ENCODE measurements at places on chromosomes 1 and 21. TPM values are rescaled to one million over a fixed set of nuclear protein-coding genes. Genes with fewer than 3 reads are reported as not detected.

Gene KIF14
- 3.8 TPM for total RNA-seq

Gene MRPS15
- total RNA-seq: 20.7 TPM

Gene PBXIP1
- total RNA-seq: 20.0 TPM

Gene RPTN
- total RNA-seq: not detected

Gene FHAD1
- 0.94 TPM for total RNA-seq

Gene FCRL5
- total RNA-seq: not detected

Gene A3GALT2
- total RNA-seq: not detected

Gene PTPRU
- total RNA-seq: 39.4 TPM

Gene GBP6
- 0.31 TPM for total RNA-seq

Gene LCE6A
- not detected for total RNA-seq

Gene PYGO2
- total RNA-seq: 15.0 TPM

Gene GPR25
- total RNA-seq: not detected

Gene TNFSF4
- 1.9 TPM for total RNA-seq

Gene CYP4Z1
- total RNA-seq: 0.63 TPM

Gene SELL
- total RNA-seq: 0.31 TPM

Gene SPRR5
- not detected for total RNA-seq

Gene ITLN2
- total RNA-seq: not detected

Gene AURKAIP1
- 27.2 TPM for total RNA-seq

Gene KRTAP12-2
- total RNA-seq: not detected

Gene SPRR3
- total RNA-seq: not detected

Gene C1orf185
- not detected for total RNA-seq

Gene IGFN1
- not detected for total RNA-seq

Gene AMIGO1
- 13.1 TPM for total RNA-seq

Gene MX1
- total RNA-seq: 6.6 TPM

Gene ATP6V1G3
- not detected for total RNA-seq

Gene SLC5A9
- not detected for total RNA-seq

Gene SMIM1
- 2.5 TPM for total RNA-seq

Gene GPR161
- total RNA-seq: 117 TPM

Gene PDZK1IP1
- not detected for total RNA-seq

Gene KCNT2
- 49.8 TPM for total RNA-seq

Gene CGN
- total RNA-seq: 5.0 TPM

Gene LINGO4
- not detected for total RNA-seq

Gene HAPLN2
- 1.3 TPM for total RNA-seq

Gene CLCN6
- total RNA-seq: 29.7 TPM

Gene WDR77
- 31.3 TPM for total RNA-seq

Gene IL19
- total RNA-seq: not detected

Gene PAX7
- total RNA-seq: not detected

Gene SGIP1
- 158 TPM for total RNA-seq

Gene HSPB7
- not detected for total RNA-seq

Gene SPRR2E
- not detected for total RNA-seq

Gene LIPI
- total RNA-seq: not detected

Gene CDC42BPA
- 279 TPM for total RNA-seq

Gene LCE1B
- not detected for total RNA-seq

Gene GPR37L1
- 0.63 TPM for total RNA-seq

Gene SFT2D2
- 46.3 TPM for total RNA-seq

Data from parietal lobe (tissue), 2 donors.